OCI-LY7 (cell line): ENCODE measurements at places on chromosomes 11 and 22. TPM values are rescaled to one million over a fixed set of nuclear protein-coding genes. Genes with fewer than 3 reads are reported as not detected.

The LAYN gene
- total RNA-seq: not detected in 2 replicates

The CASP12 gene
- not detected in 2 replicates for total RNA-seq

The CREB3L1 gene
- total RNA-seq: 0.15 and 0.17 TPM in 2 replicates

The CASP5 gene
- total RNA-seq: not detected in 2 replicates

The HPX gene
- total RNA-seq: 1.2 and 5.2 TPM in 2 replicates

The MUC5AC gene
- total RNA-seq: not detected in 2 replicates

The WNT7B gene
- not detected in 2 replicates for total RNA-seq

The RFPL3 gene
- not detected in 2 replicates for total RNA-seq

The GUCD1 gene
- 114 and 129 TPM in 2 replicates for total RNA-seq

The ADM gene
- total RNA-seq: 0.20 and 0.46 TPM in 2 replicates

The NUDT22 gene
- total RNA-seq: 98.4 and 100 TPM in 2 replicates

The RAB30 gene
- 132 TPM in 2 replicates for total RNA-seq

The KCNJ1 gene
- 0.11 TPM in 1 of 2 replicates, not detected in the other for total RNA-seq

The CHCHD10 gene
- total RNA-seq: 191 and 252 TPM in 2 replicates

The FLRT1 gene
- total RNA-seq: 0.11 TPM in 1 of 2 replicates, not detected in the other

The ANKK1 gene
- total RNA-seq: not detected in 2 replicates

The ACTN3 gene
- total RNA-seq: 0.15 and 0.27 TPM in 2 replicates
